Jurkat, Clone E6-1 (cell line): ENCODE measurements at places on chromosomes 2 and 18.

- DNase-seq: no peak
Observed at GRCh38 chr2:120561379-120562035, 174.2 kb upstream of the GLI2 start.

GRCh38 chr2:217799563-217800432 lies 203.0 kb downstream of the TNS1 start:
- no peak for DNase-seq

DNA sequence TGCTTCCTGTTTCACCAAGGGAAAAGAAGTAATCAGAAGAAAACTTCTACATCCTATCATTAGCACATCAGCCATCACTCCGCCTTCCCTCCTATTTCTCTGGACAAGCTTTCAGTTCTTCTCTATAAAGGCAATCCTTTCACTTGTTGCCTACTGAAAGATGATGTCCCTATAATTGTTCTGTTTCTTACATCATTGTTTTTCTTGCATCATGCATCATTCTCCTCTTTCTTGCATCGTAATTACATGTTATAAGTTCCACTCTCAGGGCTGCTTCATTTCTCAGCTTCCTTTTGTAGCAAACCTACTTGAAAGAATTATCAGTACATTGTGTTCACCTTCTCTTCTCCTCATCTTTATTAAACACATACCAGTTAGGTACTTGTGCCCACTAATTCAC lies 7.2 kb downstream of the SLC30A6 start:
- DNase-seq: no peak

GRCh38 chr2:173290046-173290445 lies 64.6 kb upstream of the CDCA7 start:
- DNase-seq: no peak

DNA sequence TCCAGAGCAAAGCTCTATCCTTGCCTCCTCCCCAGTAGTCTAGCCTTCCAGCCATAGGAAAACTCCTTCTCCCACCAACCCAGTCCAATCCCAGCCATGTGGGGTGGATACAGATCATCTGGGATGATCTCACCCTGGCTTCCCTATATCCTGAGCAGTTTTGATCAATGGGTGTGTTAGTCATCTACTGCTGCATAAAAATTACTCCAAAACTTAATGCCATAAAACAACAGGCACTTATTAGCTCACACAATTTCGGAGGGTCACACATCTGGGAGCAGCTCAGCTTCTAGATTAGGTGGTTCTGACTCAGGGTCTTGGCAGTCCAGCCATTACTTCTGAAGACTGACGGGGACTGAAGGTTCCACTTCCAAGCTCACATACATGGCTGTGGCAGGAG lies 190.4 kb downstream of the SPP2 start:
- no peak for DNase-seq

DNA sequence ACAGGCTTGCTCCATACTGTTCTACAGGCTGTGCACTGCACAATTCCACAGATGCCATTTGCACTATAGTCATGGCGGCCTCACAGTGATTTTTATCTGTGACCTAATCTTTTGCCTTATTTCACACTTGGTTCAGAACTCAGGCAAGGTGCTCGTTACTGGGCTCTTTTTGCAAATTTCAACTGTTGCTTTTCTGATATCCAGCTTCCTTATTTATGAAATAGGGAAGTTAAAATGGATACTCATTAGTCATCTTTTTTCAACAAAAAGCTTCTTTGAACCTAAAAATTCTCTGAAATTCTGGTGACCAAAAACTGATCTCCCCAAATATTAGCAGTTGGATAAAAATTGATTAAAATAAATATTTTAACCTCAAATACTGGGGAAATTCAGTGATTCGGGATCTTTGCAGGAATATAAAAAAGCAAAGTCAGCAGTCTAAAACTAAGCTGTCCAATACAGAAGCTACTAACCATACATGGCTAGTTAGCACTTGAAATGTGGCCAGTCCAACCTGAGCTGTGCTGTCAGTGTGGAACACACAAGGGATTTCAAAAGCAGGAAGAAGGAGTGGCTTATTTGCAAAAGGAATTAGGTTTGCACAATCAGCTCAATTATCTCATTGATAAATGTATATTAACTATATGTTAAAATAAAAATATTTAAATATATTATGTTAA lies 134.4 kb downstream of the COL4A4 start:
- no peak for DNase-seq

GRCh38 chr2:224369028-224369632 lies 32.8 kb downstream of the FAM124B start:
- DNase-seq: peak; percentile 32

DNA sequence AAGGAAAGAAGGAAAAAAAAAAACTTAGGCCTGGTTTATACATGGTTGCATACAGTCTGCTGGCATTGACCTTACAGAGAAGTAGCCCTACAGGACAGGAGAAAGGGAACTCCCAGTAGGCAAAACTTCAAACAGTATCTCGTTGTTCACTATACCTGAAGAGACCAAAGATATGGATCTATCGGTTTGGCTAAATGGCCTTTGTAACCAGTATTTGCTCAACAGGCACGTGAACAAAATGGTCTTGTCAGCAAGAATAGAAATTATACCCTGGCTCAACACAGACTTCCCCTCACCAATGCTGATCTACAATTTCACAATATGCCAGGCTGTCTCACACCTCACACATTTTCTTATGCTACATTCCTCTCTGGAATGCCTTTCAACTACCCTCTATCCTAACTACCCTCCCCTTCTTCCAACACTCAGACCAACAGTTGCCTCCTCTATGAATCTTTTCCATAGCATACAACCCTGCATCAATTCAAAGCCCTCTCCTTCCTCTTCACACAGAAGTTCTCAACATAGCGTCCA lies 13.7 kb downstream of the HYCC2 start:
- no peak for DNase-seq
